ENCODE measurements at places on chromosomes 6 and 20. TPM values are rescaled to one million over a fixed set of nuclear protein-coding genes. Genes with fewer than 3 reads are reported as not detected.

TRIM10 gene
- not detected for total RNA-seq

CTNNBL1 gene
- total RNA-seq, result 30.0 TPM

DNA sequence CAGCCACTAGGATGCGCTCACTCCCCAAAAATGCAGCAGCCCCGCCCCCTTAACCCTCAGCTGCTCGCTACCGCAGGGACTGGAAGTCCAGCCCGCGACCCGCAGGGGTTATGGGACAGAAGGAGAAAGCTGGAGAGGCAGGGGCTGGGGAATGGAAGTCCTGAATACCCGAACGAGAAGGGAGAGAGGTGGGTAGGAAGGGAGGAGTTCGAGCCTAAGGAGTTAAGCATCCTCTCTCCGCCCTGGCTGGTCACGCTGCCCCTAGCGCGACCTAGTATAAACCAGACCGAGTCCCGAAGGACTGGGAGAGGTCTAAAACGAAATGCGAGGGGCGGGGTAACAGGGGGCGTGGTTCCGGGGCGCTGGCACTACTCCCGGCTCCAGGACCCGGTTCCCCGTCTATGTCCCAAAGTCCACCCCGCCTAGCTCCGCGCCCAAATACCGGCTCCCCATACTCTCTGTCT, 448 bp upstream of the DDAH2 start:
- peak; percentile 96 for DNase-seq

DNA sequence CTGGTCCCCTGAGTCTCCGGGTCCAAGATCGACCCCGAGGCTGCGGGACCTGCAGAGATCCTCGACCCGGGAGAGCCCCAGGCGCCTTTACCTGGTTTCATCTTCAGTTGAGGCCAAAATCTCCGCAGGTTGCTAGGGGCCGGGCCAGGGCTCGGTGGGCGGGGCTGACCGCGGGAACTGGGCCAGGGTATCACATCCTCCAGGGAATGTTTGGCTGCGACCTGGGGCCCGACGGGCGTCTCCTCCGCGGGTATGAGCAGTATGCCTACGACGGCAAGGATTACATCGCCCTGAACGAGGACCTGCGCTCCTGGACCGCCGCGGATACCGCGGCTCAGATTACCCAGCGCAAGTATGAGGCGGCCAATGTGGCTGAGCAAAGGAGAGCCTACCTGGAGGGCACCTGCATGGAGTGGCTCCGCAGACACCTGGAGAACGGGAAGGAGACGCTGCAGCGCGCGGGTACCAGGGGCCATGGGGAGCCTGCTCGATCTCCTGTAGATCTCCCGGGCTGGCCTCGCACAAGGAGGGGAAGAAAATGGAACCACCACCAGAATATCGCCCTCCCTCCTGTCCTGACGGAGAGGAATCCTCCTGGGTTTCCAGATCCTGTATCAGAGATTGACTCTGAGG, 53.8 kb upstream of the POLR1H start:
- DNase-seq, result peak; percentile 34

GRCh38 chr20:36848078-36848660, 27.8 kb upstream of the TLDC2 start:
- DNase-seq, result peak; percentile 80

Data from uterus (tissue), 4 donors.